CD4-positive, alpha-beta T cell treated with Interleukin-10 for 1 hour (primary cell): ENCODE measurements at places on chromosomes 4 and X.

DNA sequence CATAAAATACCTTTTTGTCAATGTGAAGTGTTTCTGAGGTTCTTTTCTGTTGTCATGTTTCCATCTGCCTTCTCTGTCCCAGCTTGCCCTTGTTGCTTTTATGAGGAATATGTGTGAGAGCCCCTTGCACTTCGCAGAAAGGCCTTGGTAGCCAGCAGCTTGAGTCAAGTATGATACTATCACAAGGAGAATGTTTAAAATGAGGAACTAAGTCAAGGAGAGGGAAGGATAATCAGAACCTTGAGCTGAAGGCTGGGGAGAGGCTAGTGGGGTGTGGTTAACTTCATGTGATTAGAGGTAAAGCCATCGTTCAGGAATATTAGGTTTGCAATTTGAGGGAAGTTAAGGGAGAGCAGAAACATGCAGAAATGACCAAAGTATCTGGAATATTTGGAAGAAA, 12.7 kb downstream of the PGK1 start:
- no peak for DNase-seq

- DNase-seq = no peak
These were observed 34.7 kb downstream of the RTL3 start for GRCh38 chrX:78624426-78624825.

DNA sequence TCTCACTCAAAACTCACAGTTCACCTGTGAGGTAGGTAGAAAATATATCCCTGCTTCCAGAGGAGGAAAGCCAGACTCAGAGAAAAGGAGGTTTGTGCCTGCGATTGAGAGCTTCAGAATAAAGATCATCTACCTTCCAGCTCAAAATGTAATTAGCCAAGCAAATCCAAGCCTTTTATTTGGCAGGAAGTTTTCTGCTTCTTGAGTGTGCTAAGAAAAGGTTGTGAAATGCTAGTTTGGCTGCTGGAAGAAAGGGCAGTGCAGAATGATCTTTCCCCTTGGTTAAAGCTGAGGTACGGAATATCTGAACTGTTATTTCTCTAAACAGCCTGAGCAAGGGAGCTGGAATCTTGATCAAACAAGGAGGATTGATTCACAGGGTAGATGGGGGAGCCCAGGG, 59.7 kb upstream of the VCX3B start:
- no peak for DNase-seq

- DNase-seq = no peak
These were observed 40.6 kb upstream of the RASSF6 start for GRCh38 chr4:73660808-73661207.

DNA sequence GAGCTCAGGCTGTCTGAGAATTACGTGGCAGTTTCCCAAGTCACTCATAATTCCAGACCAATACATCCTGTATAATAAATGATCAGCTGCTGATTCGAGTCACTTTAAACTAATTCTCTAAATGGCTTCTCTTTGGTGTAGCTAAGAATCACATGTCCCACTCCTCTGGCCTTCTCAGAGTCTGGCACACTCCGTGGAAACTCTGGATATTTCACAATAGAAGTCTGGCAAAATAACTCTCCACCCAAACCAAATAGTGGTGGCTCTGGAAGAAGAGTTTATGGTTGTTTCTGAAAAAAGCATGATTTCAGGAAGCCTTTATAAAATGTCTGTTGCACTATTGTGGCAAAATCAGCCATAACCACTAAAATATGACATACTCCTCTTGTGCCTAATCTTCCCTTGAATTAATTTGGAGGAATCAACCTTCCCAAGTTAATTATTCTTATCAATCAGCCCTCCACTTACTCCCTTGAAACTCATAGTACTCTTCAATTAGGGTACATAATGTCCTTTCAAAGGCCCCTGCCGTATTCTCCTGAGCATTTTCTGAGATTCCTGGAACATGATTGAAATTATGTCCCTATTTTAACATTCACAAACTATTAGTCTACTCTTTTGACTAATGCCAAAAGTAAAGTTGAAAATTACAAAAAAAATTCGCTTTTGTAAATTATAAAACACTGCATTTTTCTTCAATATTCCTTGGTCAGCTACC, 991.6 kb downstream of the FAT4 start:
- DNase-seq = no peak

GRCh38 chr4:129248621-129249020, 152.7 kb downstream of the C4orf33 start:
- no peak for DNase-seq

DNA sequence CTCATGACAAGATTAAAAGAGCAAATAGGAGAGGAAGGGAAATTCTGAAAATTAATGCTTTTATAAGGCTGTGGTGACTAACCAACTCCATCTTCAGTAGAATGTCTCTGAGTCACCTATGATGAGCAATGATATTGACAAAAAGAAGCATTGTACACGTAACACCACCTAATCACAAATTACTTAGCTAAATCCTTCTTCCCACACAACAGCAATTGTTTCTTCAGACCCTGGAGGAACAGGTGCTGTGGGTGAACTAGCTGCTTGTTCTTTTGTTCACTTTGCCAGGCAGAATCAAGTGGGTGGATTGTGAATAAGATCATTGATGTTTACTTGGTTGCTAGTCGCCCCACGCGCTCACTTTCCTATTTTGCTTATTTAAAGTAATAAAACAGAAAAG, 315.5 kb downstream of the CAMK2D start:
- DNase-seq = no peak

GRCh38 chrX:107710617-107711391, 64.8 kb downstream of the TSC22D3 start:
- DNase-seq = peak; percentile 91

DNA sequence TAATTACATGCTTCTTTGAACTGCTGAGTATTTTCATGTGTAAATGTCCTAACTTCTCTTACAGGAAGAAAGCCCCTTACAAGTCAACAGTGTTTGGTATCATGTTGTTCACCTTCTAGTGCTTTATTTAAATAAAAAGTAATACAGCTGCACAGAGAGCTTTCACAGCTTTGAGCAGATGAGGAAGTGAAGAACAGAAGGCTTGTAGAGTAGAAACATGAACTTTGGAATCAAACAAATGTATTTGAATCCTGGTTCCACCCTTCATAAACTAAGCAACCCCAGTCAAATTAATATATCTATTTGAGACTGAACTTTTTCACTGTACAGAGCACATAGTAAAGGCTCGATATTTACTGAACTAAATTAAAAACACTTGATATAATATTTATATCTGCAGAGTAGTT, 120.5 kb downstream of the CAMK2D start:
- DNase-seq = no peak

GRCh38 chr4:73401412-73401811, 2.7 kb upstream of the ALB start:
- no peak for DNase-seq

DNA sequence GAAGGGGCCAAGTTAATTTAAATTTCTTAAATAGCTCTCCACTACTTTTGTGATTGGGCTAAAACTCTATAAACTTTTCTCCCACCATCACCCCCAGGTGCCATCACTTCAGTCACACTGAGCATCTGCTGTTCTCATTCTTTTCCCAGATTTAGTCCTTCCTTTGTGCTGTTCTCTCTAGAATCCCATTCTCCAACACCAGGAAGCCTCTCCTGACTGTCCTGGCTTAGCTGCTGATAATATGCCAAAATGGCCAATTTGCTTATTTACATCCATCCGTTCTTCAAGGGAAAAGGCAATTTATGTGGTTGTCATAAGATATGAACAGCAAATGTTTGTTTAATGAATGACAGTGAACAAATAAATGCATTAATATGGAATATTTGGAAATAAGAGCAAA, 44.1 kb downstream of the FGFBP1 start:
- no peak for DNase-seq

- no peak for DNase-seq
These were observed 64.8 kb downstream of the NDST3 start for GRCh38 chr4:118099106-118099505.

DNA sequence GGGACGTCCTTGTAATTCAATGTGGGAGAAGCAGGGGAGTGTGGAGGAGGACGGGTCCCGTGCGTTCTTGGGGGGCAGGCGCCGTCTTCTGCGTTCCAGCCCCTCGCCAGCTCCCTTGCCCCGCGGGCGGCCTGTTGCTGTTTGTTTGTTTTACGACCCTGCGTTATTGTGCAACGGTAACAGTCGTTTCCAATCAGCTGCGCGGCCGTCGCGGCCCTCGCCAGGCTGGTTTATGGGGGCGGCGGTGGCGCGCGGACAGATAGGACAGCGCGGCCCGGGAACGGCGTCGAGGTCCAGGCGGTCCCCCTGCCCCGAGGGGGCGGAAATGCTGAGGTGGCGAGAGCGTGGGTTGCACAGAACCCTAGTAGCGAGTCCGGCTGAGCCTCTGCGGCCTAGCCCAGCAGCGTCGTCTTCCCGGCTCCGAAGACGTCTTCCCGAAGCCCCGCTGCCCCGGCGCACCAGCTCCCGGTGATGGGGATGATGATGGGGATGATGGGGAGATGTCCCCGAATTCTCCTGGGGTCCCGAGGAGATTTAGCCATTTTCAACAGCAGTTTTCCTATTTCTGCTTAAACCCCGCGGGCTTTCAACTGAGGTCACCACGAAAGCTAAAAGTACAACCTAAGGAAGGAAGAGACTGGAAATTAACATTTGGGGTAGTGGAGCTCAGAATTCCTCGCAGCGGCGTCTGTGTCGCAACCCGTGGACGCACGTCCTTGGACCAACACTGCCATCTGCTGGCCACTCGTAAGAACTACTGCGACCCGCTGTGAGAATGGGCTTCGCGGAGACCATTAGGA, 4.8 kb downstream of the PDGFRA start:
- peak; percentile 71 for DNase-seq

DNA sequence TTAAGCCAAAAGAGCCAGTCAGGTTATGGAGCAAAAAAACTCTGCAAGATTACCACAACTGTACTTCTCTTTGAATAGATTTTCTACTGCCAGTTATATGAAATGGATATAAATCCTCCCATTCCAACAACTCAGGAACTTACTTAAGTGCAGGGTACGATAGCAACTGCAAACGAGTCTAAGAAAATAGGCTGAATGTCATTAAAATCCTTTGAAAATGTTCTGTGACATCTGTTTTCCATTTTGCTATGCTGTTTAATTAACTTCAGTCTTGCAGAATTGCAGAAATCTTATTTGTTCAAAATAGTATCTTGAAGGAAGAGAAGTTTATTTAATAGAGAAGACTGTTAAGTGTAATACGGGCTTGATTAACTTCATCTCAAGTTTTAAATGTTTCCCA, 243.8 kb downstream of the PALLD start:
- no peak for DNase-seq
